Spinal cord (tissue), 10 donors: ENCODE measurements at places on chromosomes 4 and X. TPM values are rescaled to one million over a fixed set of nuclear protein-coding genes. Genes with fewer than 3 reads are reported as not detected.

G3BP2 gene
- 162 TPM for polyA plus RNA-seq

ADH6 gene
- 0.38 TPM for polyA plus RNA-seq

SUPT20HL1 gene
- 0.09 TPM for polyA plus RNA-seq

ATP2B3 gene
- 20.1 TPM for polyA plus RNA-seq

SYNPO2 gene
- 7.7 TPM for polyA plus RNA-seq

SPP1 gene
- 374 TPM for polyA plus RNA-seq

SHISA3 gene
- polyA plus RNA-seq, result 3.4 TPM

SLC16A2 gene
- 53.3 TPM for polyA plus RNA-seq

TMSB15C gene
- polyA plus RNA-seq, result 22.4 TPM

AADAT gene
- 34.6 TPM for polyA plus RNA-seq

DCHS2 gene
- polyA plus RNA-seq, result 7.3 TPM

CTAG1B gene
- not detected for polyA plus RNA-seq

ARL9 gene
- polyA plus RNA-seq, result 3.1 TPM

MAOA gene
- 23.5 TPM for polyA plus RNA-seq
